ENCODE measurements at places on chromosomes 5 and 9.
A peak's percentile ranks its signal among the peaks of the same experiment; 100 is the strongest.

GRCh38 chr9:130327781-130328348 is 62.3 kb downstream of the HMCN2 start:
- no peak for DNase-seq

DNA sequence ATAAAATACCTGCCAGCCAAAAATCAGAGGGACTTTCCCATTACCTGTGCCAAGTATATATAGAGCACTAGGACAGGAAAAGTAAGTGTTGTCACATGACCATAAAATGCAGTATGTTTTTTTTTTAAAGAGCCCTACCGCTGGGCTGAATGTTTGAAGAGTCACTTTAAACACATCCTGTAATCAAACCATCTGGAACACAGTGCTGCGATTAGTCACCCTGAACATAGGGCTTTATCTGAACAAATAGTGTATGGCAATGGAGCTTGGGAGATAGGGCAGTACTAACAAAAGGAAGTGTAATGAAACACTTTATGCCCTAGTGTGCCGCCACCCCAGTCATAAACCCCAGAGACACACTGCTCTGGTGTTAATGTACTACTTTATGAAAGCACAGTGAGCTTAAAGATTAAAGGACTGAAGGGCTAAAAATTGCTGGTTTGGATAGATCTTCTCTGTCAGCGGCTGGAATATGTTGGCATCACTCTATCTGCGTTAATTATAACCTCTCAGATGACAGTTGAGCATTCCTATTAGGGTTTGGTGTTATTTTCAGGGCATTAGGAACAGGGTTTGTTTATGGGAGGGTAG is 90.4 kb downstream of the ZNF608 start:
- DNase-seq, result no peak

- DNase-seq, result no peak
Measured at GRCh38 chr9:94031946-94032345, 52.3 kb upstream of the PTPDC1 start.

- no peak for DNase-seq
Measured at GRCh38 chr9:126276056-126276728, 50.4 kb upstream of the MVB12B start.

GRCh38 chr5:92081958-92082712 is 699.0 kb upstream of the ARRDC3 start:
- no peak for DNase-seq

DNA sequence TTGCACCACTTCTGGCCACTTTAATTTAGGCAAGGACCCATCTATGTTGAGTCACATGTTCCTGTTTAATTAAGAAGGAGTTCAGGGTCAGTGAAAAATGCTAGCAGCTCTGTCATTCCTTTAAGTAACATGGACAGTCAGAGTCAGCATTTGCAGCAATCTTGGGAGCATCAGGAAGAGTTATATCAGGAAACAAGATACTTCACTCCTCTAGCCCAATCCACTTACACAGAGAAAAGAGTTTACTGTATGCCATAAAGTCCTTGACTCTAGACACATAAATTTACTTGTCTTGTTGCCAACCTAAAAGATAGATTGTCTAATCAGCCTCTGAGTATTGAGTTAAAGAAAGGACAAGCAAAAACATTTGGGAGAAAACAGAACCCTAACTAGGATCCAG is 266.7 kb downstream of the PJA2 start:
- no peak for DNase-seq

DNA sequence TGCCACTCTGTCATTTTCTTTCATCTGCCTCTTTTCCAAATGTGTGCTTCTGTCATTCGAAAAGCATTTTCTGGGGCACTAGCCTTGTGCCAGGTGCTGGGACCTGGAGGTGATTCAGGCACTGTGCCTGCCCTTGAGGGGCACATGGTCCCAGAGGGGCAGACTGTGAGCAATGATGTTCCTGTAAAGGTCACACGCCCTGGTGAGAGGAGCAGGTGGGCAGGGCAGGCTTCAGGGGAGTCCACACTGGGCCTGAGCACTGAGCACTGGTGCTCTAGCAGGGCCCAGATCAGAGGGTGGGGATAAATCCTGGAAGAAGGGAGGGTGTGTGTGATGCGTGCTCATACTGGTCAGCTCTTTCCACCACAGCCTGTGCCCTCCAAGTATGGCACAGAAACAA is 77.8 kb downstream of the COL15A1 start:
- DNase-seq, result peak; percentile 10

GRCh38 chr5:112320408-112320807 is 98.7 kb downstream of the EPB41L4A start:
- no peak for DNase-seq

DNA sequence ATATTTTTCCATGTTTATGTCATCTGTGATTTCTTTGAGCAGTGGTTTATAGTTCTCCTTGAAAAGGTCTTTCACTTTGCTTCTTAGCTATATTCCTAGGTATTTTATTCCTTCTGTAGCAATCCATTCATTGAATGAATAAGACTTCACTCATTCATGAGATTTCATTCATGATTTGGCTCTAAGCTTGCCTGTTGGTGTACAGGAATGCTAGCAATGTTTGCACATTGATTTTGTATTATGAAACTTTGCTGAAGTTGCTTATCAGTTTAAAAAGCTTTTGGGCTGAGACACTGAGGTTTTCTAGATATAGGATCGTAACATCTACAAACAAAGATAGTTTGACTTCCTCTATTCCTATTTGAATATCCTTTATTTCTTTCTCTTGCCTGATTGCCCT is 15.9 kb downstream of the RLN2 start:
- DNase-seq, result no peak

- no peak for DNase-seq
Measured at GRCh38 chr5:38714703-38715355, 131.0 kb upstream of the OSMR start.

- DNase-seq, result no peak
Measured at GRCh38 chr9:136411378-136411777, 920 bp downstream of the PMPCA start.

GRCh38 chr9:81474792-81475191 is 214.6 kb downstream of the TLE1 start:
- DNase-seq, result no peak

DNA sequence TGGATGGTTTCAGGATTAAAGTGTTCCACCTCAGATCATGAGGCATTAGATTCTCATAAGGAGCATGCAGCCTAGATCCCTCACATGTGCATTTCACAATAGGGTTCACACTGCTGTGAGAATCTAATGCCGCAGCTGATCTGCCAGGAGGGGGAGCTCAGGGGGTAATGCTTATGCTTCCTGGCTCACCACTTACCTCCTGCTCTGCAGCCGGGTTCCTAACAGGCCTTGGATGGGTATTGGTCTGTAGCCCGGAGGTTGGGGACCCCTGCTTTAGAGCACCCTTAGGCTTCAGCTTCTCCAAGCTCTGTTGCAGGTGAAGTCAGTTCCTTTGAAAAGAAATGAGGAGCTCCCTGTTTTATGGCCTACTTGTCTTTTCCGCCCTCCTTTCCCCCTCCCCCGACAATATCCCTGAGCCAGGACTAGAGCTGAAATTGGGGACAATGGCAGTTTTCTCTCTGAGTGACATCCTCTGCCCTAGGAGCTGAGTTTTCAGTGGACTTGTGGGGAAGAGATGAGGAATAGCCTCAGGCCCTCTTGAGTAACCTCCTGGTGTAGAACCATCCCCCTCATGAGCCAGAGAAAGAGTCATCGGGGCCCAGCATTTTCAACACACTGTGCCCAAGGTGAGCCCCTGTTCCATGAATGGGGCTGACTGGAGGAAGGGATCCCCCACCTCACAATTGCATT is 16.2 kb upstream of the MAT2B start:
- DNase-seq, result no peak

GRCh38 chr5:140596321-140596741 is 31.7 kb downstream of the SLC35A4 start:
- DNase-seq, result no peak

DNA sequence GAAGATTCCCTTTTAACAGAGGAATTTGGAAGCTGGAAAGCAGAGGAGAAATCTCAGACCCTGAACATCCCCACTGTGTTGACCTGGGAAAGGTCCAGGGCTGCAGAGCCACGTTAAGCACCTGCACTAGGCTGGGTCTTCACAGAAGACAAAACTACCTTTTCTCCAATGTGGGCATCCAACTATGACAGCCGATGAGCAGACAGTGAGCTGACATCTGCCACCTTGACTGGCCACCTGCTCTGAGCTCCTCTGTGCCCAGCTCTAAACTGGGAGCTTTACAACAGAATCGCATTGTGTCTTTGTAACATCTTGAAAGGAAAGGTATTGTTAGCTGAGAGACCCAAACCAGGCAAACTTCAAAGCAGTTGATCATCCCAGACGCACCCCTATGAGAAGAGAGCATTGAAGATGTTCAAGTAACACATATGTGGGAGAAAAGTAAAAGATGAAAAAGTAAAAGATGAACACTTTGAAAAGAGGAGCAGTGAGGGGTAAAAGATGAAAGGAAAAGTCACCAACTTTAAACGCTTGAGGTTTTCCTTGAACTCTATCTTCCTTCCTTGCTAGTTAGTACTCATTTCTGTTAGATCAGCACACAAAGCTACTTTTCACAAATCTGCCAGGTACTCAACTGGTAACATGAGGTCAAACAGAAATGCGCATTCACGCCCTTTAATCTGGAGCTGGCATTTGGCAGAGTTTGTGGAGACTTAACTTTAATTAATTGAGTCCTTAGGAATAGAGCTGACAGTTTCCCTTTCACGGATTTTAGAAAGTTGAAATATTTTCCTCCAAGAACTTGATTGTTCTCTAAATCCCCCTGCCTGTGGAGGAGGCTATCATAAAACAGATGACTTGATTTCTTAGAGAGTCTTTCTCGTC is 53.2 kb upstream of the CTXN3 start:
- DNase-seq, result no peak

DNA sequence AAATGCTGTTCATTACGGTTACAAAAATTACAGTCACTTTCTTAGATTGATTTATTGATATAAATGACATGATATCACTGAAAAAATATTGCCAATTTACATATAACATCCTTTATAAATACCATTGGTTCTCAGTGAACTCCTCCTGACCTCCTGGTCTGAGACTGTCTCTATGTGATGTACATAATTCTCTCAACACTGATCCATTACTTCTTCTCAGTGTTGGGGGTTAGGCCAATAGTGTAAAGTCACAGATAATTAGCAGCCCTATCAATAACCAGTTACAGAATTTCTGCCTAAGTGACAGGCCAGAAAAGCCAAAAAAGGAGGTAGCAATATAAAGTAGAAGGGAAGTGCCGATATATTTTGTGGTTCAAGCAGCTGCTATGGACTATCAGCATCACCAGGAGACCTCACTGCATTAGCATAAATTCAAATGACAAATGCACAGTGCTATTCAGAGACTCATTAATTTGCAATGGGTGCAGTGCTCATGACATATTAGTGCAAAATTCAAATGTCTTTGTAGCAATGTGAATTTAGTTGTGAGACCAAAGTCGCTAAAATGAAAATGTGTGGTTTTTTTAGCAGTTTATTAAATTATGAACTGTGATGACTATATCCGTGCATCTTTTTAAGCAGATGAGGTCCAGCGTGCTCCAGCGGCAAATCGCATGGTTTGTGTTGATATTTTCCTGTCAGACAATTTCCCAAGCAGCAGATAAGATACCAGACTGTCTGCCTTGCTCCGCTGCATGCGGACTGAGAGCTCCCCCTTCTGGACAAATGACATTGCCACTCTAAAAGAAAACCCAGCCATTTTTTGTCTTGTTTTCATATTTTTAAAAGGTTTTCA is 144.6 kb downstream of the CETN3 start:
- DNase-seq, result peak; percentile 62

DNA sequence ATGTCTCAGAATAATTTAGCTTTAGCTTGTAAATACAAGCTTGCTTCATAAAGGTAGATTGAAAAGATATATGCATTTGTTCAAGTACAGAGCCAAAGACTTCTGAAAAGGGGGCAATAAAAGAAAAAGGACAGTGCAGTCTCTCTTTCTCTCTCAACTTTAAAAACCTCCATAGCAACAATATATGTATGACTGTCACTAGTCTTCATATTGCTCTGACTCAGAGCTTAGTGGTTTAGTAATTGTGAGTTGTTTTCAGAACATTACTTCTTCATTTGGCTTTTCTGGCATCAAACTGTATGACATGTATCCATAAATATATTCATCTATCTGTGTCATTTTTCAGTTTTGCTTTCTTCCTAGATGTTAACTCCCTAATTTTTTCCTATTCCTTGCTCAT is 194.6 kb upstream of the KIF2A start:
- DNase-seq, result no peak

DNA sequence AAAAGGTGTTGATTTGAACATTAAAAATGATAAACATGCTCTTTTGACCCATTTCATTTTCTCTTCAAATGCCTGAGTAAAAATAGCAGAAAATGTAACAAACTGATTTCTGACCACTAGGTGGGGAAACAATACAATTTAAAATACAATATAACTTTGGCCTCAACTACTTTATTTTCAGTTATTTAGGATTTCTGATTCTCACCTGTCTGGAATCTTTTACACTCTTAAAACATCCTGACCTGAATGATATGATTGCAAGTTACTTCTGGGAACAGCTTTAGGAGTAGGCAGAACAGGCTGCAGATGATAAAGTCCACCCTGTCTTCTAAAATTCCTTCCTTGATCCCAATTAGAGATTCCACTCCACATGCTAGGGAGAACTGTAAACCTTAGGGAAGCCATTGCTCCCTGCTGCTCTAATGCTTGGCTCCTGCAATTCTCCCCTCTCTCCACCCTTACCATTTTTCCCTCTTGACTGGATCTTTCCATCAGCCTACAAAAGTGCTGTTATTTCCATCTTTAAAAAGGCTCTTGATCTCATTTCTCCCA is 70.3 kb downstream of the FYB1 start:
- no peak for DNase-seq

DNA sequence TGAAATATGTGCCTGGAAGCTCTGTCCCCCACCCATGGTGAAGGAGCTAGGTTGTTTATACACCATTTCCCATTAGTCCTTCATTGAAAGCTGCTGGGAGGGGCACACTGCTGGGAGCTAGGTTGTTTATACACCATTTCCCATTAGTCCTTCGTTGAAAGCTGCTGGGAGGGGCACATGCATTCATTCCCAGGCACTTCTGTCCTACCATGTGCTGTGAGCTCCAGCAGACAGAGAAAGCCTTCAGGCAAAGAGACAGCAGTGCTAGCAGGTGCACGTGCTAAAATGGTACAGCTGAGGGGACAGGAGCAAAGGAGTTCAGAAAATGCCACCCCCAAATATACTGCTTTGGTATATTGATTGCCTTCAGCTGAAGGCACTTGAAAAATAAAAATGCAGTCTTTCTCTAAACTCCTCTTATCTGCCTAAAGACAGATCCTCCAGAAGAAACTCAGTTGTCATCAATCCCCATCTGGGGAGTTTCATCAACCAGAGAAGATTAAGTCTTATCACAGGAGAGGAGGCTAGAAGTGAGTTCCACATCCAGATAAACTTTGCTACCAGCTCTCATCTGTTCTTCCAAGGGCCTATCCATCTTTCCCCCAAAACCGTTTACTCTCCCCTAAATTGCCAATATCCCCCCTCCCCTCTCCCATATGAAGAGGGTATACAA is 27.7 kb upstream of the DAPK1 start:
- no peak for DNase-seq

GRCh38 chr5:75558221-75558620 is 46.5 kb downstream of the POLK start:
- no peak for DNase-seq

- DNase-seq, result no peak
Measured at GRCh38 chr9:89731262-89732182, 126.7 kb downstream of the GADD45G start.
